ENCODE measurements at places on chromosomes 2 and 18.

DNA sequence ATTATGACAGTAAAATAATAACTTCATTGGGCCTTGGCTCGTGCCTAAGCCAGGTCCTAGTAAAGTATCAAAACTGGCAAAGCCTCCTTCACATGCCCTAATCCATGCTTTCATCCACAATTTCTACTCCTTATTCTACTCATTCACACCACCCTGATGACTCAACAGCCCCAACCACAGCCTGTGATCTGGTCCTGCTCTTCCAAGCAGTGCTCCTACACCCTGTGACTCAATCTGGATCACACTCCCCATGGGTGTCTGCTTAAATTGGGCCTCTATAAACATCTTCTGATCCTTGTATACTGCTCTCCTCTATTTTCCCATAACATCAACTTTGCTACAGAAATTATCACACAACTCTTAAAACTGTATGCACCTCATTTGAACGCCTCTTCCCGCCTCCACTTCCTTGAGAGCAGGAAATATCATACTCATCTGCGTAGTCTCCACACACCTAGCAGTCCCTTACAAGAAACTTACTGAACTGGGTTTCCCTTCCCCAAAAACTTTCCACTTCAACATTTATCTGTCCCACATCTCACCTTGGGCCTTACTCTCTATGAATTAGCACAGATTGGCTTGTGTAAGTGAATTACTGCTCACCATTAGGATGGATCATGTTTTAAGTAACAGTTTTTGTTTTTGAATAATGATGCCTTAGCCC is 15.9 kb downstream of the GTF3C3 start:
- DNase-seq = no peak

- no peak for DNase-seq
These were observed 111.5 kb downstream of the MCFD2 start for GRCh38 chr2:46803911-46804670.

DNA sequence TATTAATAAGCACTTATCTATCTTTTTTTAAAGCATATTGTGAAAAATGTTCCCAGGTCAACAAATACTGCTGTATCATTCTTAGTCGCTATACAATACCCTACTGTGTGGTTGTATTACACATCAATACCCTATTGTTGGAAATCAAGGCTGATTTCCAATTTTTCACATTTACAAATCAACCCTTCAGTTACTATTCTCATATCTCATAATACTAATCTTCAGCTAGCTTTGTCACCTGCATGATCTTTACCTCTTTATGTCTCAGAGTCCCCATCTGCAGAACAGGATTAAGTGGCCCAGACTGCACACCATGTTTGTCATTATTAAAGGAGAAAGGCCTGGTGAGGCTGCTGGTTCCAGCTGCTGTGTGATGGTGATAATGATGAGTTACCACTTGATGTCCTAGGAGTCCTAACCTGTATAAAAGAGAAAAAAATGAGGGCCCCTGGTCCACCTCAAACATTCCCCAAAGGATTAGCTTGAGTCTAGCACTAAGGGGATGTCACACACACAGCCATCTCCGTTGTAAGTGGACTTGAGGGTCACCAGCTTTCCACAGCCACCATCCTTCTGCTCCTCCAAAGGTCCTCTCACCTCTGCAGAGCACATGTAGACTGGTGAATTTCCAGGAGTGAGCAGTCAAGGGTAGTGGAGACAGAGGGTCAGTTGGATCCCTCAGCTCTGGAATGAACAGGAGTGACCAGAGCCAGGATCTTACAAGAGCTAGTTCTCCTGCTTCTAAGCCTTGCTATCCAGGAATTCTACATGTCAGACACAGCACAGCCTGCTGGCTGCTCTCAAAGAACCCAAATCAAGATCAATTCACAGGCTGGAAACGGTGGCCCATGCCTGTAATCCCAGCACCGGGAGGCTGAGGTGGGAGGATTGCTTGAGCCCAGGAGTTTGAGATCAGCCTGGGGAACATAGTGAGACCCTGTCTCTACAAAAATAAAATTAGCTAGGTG is 36.0 kb upstream of the BIN1 start:
- no peak for DNase-seq

- no peak for DNase-seq
These were observed 249.3 kb upstream of the SYT4 start for GRCh38 chr18:43526426-43527145.

GRCh38 chr2:32739664-32740063 is 111.8 kb downstream of the TTC27 start:
- no peak for DNase-seq

DNA sequence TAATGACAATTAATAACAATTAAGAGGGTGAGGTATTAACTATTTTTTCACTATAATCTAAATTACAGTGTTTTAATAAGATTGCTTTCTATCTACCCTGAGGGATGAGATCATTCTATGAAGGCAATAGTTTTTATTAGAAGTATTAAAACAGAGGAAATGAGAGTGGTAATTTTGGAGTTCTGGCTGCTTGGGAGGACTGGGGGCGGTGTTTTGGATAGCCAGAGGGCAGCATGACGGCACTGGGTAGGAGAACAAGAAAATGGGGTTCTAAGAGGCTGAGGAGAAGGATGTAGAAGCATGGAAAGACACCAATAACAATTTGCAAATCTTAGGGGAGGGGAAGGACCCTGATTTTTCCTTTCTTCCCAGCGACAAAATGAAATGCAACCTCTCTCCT is 5.1 kb upstream of the DNAJC5G start:
- DNase-seq = no peak

DNA sequence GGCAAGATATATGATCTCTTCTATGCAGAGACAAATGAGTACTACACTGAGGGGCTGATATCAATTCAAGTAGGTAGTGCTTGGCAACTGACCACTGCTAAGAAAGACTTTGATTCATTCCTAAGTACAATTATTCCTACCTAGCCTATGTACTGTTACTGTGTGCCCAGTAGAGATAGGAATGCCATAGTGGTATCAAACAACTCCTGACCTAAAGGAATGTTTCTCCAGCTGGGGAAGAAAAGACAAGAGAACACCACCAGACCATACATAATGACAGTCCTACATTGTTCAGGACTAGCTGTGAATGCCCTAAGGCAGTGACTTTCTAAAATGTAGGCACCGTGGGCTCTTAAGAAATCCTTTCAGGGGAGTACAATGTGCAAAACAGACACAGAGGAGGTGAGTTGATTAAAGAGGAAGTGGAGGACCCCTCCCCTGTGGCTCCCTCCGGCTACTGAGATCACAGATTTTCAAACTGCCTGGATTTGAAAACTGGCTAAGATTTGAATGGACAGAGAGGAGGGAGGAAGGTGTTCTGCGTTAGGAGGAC is 89.1 kb downstream of the ANTXR1 start:
- DNase-seq = no peak

DNA sequence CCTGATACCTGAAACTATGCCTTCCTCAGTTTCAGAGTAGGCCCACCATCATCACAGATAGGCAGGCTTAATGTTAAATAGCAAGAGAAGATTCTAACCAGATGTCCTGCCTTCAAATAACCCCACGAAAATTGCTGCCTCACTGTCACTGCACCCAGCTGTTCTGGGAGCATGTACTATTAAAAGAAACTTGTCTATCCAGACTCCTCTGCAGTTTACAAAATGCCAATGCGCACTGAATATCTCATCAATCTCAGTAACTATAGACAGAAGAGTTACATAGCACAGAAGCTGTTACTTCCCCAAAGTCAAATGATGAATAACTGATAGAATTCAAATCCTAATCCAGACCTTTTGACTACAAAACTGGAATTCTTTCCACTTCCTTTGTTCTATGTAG is 43.9 kb downstream of the WDR75 start:
- DNase-seq = no peak

GRCh38 chr2:240095556-240096523 is 40.3 kb downstream of the COPS9 start:
- DNase-seq = no peak

DNA sequence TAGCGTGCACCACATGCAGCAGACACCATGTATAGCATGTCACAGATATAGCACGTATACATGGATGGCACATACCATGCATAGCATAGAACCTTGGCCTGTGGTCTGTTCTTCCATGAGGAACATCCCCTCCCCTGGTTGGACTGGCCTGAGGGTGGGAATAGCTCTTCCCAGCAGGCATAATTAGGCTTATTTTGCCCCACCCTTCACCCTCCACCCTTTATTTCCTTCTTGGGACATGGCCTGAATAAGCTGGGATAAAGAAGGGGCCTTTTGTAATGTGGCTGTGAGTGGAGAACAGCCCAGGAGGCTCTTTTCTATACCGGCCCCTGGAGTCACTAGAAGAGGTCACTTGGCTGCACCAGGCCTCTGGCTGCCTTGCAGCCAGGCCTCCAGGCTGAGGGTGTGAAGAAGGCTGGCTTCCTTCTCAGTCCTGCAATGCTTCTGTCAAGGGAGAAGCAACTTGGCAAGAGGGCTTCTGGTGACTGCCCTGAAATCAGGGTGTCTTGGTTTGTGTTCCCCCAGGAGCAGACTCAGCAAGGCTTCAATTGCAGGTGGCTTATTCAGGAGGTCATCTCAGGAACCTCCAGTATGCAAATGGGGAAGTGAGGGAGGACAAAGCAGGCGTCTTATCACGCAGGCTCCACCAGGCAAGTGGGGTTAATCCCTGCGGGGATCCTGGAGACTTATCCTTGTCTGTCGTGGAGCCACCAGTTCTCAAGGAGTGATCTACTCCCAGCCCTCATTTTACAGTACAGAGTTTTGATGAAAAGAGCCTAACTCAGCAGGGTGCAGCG is 68.2 kb downstream of the HS6ST1 start:
- DNase-seq = no peak

GRCh38 chr2:85394261-85394681 is 15.9 kb downstream of the CAPG start:
- no peak for DNase-seq

DNA sequence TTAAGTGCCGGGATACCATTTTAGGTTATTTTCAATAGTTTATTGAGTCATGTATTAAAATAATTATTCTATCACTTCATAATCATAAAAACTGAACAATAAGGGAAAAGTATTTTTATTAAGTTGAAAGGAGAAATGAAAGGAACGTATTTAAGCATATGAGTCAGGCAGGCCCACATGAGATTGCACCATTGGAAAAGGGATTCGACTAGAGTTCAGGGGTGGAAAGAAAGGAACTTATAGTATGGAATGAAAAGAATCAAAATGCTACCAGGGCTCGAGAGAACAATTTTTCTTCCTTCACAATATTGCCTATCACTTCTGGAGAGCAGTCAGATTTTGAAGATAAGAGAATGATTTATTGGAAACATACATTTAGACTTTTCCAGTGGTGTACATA is 516.5 kb upstream of the NETO1 start:
- no peak for DNase-seq

DNA sequence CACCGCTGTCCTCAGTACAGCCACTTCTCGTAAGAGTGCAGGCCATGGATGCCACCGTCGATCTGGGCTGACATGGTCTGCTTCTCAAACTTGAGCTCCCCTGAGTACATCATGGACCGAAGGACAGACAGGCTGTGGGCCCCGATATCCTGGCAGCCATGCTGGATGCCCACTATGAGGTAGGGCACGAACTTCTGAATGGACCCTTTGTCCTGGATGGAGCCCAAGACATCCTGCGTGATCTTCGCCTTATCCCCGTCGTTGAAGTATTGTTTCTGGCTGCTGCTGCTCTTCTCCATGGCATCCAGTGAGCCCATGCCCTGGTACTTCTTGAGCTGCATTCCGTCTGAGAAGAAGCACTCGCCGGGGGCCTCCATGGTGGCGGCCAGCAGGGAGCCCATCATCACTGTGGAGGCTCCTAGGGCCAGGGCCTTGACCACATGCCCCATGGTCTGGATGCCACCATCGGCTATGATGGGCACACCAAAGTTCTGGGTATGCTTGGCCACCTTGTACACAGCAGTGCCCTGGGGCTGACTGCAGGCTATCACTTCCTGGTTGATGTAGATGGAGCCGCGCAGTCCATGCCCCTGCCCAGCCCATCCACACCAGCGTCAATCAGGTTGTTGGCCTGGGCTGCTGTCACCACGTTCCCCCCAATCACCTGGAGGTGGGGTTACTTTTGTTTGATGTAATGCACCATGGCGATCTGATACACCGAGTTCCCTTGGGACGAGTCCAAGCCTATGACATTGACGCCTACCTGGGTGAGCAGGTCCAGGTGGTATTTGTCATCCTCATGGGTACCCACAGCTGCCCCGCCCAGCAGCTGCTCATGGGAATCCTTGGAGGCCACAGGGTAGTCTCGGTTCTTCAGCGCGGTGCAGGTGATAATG is 21.8 kb downstream of the CFLAR start:
- no peak for DNase-seq

GRCh38 chr18:47080872-47081271 is 45.5 kb upstream of the ELOA2 start:
- DNase-seq = no peak

DNA sequence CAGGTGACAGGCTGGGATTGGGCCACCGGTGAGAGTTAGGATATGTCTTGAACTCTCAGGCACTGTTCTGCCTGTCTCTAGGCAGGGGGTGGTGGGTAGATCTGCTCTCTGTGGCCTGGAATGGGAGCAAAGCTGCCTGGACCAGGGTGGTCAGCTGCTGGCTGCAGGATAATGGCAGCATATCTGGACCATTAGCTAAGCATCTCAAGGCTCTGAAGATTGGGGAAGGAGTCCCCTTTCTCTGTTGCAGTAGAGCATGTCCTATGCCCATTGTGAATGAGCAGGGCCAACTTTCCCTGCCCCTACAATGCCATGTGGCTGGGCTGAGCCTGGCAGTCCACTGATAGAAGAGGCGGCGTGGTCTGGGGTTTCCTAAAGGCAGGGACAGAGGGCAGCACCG is 34.6 kb downstream of the LOXHD1 start:
- DNase-seq = no peak

- DNase-seq = no peak
These were observed 316 bp downstream of the CRIM1 start for GRCh38 chr2:36355890-36356297.

- no peak for DNase-seq
These were observed 76.3 kb downstream of the COLEC12 start for GRCh38 chr18:424071-424661.

GRCh38 chr2:55112229-55113031 is 62.2 kb upstream of the RTN4 start:
- no peak for DNase-seq

- DNase-seq = no peak
These were observed 134.6 kb upstream of the SPATS2L start for GRCh38 chr2:200171731-200172482.

- no peak for DNase-seq
These were observed 94.6 kb downstream of the LCLAT1 start for GRCh38 chr2:30541680-30542079.

DNA sequence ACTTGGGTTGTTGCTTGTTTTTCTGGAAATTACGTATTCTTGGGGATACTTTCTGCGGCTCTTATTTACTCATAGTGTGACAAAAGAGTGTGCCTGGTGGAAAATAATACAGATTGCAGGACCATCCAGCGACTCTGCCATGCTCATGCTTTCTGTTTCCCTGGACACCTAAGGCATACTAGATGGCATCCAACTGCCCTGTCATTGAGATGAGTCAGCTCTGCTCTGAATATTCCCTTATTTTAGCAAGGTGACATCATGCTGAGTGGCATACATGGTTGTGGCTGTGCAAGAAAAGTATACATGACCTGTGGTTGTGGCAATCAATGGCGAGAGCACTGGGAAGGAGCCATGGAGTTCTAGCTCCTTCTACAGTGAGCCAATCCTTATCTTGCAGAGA is 471.0 kb downstream of the TMEM182 start:
- DNase-seq = no peak

- DNase-seq = no peak
These were observed 39.6 kb downstream of the HS1BP3 start for GRCh38 chr2:20611077-20611843.

GRCh38 chr2:18242716-18243115 is 317.7 kb downstream of the RDH14 start:
- no peak for DNase-seq

GRCh38 chr2:129605646-129606045 is 373.8 kb upstream of the RAB6C start:
- no peak for DNase-seq
